Stimulated activated CD4-positive, alpha-beta T cell treated with anti-CD3 and anti-CD28 coated beads, Interleukin-1b, Interleukin-23, amount 100 ng/mL, for 48 hours (primary cell): ENCODE measurements at places on chromosomes 1 and 21.

- DNase-seq = no peak
Measured at GRCh38 chr1:7632176-7632575, 138.9 kb upstream of the VAMP3 start.

DNA sequence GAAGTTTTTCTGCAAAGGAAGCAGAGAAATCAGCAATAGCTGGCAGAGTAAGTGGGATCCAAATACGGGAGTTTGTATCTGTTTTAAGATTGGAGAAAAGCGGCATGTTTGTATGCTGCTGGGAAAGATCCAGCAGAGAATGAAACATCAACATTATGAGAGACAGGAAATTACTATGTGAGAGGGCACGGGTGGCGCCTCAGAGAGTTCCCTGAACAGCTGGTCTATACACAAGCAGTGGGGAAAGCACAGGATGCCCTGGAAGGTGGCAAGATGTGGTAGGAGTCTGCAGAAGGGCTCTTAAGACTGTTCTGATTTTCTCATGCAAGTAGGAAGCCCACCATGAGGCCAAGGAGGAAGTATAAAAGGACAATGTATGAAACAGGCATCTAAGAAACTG lies 130.4 kb downstream of the RERE start:
- no peak for DNase-seq

GRCh38 chr1:91806769-91807700 lies 78.9 kb downstream of the TGFBR3 start:
- no peak for DNase-seq

GRCh38 chr1:45998020-45998617 lies 134.3 kb downstream of the PIK3R3 start:
- DNase-seq = no peak

GRCh38 chr1:21622466-21623315 lies 46.5 kb downstream of the RAP1GAP start:
- peak; percentile 31 for DNase-seq

DNA sequence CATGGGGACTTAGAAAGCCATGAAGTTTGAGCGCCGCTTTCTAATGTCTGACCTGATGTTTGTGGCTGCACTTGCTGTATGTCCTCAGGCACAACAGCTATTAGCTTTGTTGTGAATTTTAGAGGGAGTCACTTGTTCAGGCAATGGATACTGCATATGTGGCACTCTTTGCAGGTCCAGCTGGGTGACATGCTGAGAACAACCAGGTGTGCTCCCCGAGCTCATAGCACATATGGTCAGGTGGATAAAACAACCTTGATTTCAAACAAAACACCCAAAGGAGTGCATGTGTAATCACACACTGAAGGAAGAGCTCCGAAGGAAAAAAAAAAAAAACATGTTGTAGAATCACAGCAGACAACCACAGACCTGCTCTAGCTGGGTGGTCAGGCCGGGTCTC lies 178.6 kb downstream of the BACH1 start:
- DNase-seq = no peak

GRCh38 chr1:116112388-116113140 lies 1.4 kb downstream of the MAB21L3 start:
- no peak for DNase-seq

DNA sequence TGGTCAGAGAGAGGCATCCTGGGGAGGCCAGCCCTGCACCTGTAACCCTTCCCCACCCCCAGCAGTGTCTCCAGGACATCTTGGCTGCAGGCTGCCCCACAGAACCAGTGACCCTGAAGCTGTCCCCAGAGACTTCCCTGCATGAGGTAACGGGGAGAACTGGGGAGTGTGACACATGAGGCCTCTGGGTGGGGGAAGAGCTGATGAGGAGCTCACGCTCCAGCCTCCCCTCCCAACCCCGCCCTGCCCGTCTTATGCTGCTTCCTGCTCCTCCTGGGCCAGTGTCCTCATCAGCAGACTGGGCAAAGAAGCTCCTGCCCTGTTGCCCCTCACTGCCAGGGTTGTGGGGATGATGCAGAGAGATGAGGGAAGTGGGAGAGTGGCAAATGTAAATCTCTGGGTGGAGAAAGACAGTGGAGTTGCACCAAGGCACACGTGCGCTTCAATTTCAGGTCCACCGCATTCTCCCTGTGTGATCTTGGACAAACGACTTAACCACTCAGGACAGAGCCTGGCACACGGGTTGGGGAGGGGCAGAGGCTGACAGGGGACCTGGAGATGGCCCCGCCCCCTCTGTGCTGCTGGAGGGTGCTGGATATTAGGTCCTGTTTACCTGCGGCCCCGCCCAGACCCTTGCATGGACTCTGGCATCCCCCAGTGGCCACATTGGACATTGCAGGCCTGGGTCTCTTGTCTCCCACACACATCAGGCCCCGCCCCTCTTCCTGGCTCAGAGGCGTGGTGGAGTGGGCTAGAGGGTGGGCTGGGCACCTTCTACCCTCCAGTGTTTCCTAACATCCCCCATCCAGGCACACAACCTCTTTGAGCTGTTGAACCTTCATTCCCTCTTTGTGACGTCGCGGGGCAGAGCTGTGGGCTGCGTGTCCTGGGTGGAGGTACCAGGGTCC lies 12.3 kb downstream of the CLCNKB start:
- DNase-seq = peak; percentile 88

DNA sequence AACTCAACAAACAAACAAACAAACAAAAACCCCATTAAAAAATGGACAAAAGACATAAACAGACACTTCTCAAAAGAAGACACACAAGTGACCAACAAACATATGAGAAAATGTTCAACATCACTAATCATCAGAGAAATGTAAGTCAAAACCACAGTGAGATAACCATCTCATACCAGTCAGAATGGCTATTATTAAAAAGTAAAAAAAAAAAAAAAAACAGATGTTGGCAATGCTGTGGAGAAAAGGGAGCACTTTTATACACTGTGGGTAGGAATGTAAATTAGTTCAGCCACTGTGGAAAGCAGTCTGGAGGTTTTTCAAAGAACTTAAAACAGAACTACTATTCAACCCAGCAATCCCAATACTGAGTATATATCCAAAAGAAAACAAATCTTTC lies 94.7 kb downstream of the PLPP3 start:
- DNase-seq = no peak
